GM03348 (cell line): ENCODE measurements at places on chromosomes 13 and 19.

DNA sequence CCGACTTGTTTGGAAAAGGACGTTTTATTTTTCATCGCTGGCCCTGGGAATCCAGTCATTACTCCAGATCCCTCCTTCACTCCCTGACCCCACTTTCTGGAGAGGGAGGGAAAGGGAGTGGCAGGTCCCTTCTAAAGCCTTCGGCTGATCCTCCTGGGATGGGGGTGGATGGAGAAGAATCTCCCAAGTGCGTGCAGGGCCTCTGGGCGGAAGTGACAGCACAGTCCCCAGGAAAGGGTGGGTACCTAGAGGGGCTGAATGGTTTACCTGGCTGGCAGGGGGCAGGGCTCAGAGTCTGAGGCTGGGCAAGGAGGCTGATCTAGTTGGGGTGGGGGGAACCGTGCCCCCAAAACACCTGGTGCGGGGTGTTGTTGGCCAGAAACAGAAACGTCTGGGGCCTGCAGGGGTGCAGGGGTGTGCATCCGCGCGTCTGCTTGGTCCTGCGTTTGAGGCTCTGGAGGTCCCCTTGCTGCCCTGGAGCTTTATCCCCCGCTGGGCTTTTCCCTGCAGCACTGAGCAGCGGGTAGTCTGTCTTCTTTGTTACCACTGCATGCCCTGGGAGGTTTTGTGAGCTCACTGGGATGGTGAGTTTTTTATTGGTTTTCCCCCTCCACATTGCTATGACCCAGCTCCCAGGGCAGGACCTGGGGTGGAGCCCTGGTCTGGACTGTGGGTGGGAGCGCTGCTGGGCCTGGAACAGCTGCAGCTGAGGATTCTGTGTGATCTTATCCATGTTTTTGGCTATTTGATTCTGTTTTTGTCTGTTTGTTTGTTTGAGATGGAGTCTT lies 3.0 kb upstream of the ZNF628 start:
- no peak for DNase-seq

- DNase-seq: peak; percentile 66
Observed at GRCh38 chr13:39876258-39876657, 220.8 kb downstream of the COG6 start.

GRCh38 chr19:15249972-15250639 lies 17.9 kb upstream of the EPHX3 start:
- DNase-seq: peak; percentile 88

DNA sequence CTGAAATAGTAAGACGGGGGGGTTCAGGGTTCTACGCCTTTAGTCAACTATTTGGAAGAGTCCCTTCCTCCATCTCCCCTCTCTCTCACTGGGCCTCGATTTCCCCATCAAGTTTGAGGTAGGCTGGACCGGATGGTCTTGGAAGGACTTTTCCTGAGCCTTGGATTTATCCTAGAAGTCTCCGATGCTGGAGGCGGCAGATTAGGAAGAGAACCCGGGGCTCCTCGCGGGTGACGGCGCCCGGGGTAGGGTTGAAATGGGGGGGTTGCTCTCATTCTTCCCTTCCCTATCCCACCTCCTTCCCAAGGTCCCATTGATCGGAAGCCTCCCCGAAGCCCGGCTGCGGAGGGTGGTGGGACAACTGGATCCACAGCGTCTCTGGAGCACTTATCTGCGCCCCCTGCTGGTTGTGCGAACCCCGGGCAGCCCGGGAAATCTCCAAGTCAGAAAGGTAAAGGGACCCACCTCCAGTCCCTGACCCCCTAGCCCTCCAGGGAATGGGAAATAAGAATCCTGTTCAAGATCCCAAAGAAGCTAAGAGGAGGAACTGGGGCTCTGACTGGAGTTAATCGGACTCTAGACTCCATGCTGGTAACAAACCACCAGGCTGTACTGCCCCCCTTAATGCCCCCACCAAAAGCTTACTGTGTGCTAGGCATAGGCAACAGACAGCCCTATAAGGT lies 781 bp downstream of the QPCTL start:
- peak; percentile 87 for DNase-seq

DNA sequence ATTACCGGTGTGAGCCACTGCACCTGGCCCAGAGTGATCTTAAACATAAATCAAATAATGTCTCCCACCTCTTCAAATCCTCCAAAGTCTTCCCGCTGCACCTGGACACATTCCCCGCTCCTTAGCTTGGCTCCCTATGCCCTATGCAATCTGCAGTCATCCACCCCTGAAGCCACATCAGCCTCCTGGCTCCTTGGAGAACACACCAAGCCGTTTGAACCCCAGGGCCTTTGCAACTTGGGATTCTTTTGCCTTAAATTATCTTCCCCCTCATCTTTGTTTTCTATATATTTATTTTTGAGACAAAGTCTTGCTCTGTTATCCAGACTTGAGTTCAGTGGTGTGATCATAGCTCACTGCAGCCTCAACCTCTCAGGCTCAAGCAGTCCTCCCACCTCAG lies 2.7 kb upstream of the DNAAF3 start:
- DNase-seq: no peak

- peak; percentile 83 for DNase-seq
Observed at GRCh38 chr13:20359335-20359734, 127.2 kb upstream of the GJB6 start.

DNA sequence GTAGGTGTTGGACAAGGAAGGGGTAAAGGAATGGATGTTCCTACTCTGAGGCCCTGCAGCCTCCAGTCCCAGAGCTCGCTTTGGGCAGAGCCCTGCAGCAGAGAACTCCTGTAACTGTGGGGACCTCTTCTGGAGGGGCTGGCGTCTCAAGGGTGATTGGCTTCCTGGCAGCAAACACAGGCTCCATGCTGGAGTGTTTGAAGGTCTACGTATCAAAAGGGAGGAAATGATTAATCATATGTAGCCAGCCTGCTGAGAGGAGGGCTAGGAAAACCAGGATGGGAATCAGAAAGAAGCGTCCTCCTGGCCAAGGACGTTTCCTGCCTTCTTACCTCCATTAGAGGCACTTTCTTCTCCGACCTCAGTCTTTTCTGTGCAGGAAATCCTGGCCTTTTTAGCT lies 208.5 kb downstream of the TSHZ3 start:
- peak; percentile 53 for DNase-seq

DNA sequence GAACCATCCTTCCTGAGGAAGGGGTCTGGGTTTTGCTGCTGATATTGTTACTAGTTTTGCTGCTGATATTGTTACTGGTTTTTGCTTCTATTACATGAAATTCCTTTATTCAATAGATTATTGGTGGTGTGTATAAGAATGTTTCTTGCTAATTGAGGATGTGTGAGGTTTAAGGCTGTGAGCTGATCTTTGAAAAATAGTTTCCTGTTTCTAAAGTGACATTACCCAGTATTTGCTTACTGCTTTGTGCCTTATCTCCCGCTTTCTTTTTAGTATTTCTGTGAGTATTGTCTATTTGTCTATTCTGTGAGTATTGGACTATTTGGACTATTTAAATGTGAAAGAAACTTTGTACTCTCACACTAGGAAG lies 38.2 kb upstream of the C1QTNF9 start:
- DNase-seq: no peak

- no peak for DNase-seq
Observed at GRCh38 chr13:99984461-99985240, 3.1 kb downstream of the ZIC2 start.

DNA sequence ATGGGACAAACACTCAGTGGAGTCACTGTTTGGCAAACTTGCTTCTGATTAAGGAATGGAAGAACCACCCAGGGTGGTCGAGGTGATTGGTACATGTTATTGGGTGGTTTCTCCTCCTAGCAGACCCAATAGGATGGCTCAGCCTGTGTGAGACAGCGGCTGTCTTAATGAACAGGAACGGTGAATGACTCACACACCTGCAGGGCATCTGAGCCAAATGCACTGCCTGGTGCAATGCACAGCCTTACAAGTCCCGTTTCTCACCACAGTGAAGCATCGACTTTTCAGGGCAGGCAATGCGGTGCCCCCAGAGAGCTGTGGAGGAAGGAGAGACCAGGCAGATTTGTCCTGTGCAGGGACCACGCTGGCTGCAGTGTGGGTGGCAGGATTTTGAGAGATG lies 238.5 kb downstream of the FGF9 start:
- DNase-seq: no peak

- peak; percentile 4 for DNase-seq
Observed at GRCh38 chr19:22052644-22053013, 345 bp downstream of the ZNF257 start.

DNA sequence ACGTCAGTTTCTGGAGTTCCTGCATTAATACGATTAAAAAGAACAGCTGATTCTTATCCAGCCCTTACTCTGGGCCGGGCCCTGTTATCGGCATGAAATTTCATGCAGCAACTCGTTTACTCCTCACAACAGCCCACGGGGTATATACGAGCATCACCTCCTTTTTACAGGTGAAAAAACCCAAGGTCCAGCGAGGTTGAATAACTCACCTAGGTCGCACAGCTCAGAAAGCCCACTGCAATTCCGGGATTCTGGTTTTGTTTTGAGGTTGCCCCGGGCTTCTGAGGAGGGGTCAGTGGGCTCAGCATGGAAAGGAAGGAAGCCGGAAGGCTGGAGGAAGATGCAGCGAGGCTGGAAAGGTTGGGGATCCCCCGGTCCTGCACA lies 577 bp upstream of the ACP7 start:
- no peak for DNase-seq

- DNase-seq: no peak
Observed at GRCh38 chr13:32638739-32639138, 52.5 kb downstream of the PDS5B start.
